ENCODE measurements at places on chromosomes 7 and 10.

DNA sequence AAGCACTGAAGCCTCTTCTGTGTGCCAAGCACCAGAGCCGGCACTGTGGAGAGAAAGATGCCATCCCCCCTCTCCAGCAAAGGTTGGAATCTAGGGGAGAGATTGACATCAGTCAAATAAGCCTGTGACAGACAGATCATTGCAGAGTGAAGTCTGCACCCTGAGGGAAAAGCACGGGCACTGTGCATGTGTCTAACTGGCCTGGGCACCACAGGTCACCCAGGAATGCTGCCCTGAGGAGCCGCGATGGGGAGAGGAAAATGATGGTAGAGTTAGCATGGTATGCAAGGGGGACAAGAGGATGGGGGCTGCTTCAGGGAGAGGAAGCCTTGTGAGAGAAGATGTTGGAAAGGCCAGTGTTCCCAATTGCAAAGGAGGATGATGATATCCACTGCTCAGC, 261.0 kb downstream of the GRID1 start:
- no peak for DNase-seq

DNA sequence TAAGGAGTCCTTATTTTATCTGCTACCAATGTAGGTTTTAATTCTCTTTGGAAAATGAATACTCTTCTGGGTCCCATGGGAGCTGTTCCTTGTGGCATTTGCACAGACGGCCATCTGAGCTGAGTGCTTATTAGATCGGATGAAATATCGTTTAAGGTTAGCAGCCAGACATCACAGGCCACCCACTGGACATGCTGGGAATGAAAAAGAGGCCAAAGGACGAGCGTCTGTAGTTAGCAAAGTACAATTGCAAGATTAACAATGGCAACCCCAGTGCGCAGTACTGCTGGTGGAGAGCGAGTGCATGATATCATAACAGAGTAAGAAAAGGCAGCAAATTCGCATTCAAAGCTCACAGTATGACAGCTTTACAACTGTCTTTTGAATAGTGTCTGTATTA, 28.3 kb upstream of the CREB5 start:
- no peak for DNase-seq

DNA sequence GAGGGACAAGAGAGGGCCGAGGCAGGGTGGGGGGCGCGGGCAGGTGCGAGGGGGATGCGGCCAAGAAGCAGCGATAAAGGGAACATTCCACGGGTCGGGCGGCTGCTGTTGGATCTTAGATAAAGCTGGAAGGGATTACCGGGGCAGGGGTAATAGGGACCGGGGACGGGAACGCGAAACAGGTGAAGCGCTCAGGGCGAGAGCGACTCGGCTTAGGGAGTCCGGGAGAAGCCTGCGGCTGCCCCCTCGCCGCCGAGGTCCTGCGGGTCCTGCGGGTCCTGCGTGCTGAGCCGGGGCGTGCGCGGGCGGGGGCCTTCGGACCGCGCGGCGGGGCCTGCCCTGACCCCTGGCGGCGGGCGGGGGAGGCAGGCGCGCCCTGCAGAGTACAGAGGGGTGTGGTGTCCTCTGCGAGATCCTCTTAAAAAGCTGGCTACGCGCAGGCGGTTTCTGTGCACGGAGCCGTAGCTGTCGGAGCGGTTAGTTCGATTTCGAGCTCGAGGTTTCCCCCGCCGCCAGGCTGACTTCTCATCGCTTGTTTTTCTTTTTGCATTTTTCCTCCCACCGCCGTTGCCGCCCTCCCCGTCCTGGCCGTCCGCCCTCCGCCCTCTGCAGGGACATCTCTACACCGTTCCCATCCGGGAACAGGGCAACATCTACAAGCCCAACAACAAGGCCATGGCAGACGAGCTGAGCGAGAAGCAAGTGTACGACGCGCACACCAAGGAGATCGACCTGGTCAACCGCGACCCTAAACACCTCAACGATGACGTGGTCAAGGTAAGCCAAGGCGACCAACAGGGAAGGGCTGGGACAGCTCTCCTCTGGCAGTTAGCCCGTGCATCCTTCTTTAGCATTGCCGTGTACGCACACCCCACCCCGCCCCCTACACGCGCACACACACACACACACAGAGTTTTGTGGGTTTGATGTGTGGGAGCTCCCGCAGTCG, 1.4 kb downstream of the CAV1 start:
- peak; percentile 90 for DNase-seq

DNA sequence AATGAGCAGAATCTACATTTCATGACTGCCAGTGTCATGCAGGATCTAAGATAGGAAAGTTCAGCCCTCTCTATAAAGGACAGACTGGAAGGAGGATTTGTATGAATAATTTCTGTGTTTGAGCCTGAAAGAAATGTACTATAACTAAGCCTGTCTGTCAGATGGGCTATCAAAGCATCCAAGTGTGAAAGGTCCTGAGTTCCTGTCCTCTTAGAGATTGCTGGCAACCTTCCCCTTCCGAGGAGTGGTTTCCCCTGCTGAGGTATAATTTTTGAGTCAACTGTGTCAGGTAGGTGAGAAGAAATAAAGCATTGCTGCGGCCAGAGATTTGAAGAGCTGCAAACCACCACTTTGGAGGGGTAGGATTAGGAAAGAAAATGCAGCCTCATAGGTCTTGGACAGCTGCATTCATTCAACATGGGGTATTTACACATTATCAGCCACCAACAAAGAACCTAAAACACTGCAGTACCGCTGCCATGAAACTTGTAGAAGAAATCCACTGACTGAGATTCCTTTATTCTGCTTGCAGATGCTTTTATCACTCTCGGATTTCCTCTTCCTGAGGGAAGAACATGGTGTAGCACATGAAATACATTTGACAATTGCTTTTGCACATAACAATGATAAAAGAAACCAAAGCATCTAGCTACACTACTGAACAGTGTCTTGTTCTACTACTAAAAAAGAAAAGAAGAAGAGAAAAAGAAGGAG, 189.1 kb downstream of the DGKI start:
- DNase-seq = no peak

DNA sequence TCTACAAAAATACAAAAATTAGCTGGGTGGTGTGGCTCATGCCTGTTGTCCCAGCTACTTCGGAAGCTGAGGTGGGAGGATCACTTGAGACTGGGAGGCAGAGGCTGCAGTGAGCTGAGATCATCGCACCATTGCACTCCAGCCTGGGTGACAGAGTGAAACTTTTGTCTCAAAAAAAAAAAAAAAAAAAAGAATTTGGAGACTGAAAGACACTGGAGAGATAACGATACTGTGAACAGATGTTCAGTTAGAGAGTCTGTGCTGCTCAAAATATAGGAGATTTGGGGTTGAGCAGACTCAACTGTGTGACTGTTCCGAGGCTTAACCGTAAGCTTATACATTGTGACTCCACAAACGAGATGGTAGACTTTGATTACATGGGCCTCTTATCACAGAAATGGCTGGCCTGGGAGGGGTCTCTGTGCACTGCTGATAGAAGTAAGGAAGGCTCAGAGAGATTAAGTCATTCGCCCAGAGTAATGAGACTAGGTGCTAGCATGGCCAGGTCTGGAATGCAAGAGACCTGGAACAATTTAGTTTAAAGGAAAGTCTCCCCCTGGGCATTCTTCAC, 19.4 kb downstream of the WBP1L start:
- no peak for DNase-seq
